ENCODE measurements at places on chromosomes 5 and 9. TPM values are rescaled to one million over a fixed set of nuclear protein-coding genes. Genes with fewer than 3 reads are reported as not detected.

DNA sequence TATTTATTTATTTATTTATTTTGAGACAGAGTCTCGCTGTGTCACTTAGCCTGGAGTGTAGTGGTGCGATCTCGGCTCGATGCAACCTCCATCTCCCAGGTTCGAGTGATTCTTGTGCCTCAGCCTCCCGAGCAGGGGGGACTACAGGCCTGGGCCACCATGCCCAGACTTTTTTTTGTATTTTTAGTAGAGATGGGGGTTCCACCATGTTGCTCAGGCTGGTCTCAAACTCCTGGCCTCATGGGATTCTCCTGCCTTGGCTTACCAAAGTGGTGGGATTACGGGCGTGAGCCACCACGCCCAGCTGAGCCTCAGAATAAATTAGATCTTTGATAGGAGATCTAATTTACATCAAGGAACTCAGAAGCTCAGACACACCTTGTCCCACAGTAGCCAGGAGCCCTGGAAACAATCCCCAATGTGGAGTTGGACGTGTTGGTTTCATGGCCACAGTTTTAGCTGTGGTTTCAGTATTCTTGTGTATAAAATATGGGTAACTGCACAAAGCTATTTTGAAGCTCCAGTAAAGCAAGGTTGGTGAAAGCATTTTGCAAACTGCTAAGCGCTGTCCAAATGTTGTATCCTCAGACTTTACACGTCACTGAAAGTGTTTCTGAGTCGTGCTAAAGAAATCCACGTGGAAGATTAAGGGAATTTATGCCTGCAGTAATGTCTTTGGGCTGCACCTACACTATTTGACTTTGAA lies 3.0 kb upstream of the HNRNPAB start:
- no peaks in the 10 kb centered on the region for H3K27me3 ChIP-seq
- DNase-seq = no peak
- peaks cover 10% of the 10 kb centered on the region for H3K4me1 ChIP-seq

Gene FAM169A
- 6.1 TPM for total RNA-seq

DNA sequence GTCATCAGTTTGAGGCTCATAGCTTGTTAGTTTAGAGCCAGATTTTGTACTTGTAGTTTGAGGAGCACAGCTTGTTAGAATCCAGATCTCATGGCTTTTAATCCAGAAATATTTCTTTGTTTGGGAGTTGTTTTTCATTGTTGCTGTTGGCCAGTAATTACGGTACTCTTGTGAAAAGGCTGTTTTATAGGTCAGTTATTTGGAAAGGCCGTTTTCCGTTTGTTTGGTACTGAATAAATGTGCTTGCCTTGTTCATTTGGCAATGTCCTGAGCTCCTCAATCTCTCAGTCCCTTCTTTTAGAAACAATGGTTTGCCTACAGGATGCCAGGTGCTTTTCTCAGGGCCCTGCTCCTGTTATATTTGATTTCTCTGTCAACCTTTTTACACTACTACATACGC lies 4.5 kb upstream of the MOB3B start:
- H3K36me3 ChIP-seq = peaks cover 7% of the 10 kb centered on the region
- H3K4me3 ChIP-seq = no peak overlapping the region
- H3K27ac ChIP-seq = no peak overlapping the region
- no peaks in the 10 kb centered on the region for H3K27me3 ChIP-seq
- DNase-seq = no peak

DNA sequence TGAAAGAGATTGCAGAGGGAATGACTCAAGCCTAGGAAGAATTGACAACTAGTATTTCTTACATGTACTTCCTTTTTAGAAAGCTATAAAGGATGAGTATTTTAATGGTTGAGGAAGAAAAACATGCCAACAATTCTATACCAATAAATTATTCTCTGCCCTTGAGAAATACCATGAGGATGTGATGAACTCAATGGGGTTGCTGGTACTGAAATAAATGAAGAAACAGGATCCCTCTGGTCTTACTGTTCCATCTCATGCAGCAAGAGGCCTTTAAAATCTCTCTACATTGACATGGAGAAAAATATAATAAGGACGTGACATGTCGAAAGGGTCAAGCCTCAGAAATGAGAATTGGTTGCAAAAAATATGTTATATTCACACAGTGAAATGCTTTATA lies 477.3 kb downstream of the GABRG2 start:
- H3K27me3 ChIP-seq = no peaks in the 10 kb centered on the region
- H3K27ac ChIP-seq = no peak overlapping the region
- no peaks in the 10 kb centered on the region for H3K4me1 ChIP-seq
- H3K36me3 ChIP-seq = no peaks in the 10 kb centered on the region
- no peak for DNase-seq

Gene UBE2B
- total RNA-seq = 115 TPM

GRCh38 chr5:52043543-52043942 lies 660.3 kb downstream of the ISL1 start:
- no peak for DNase-seq
- no peaks in the 10 kb centered on the region for H3K36me3 ChIP-seq
- H3K27ac ChIP-seq = no peak overlapping the region
- no peak overlapping the region for H3K4me3 ChIP-seq

- H3K27me3 ChIP-seq = peaks cover 19% of the 10 kb centered on the region
- no peak overlapping the region for H3K4me3 ChIP-seq
- H3K4me1 ChIP-seq = no peaks in the 10 kb centered on the region
- H3K27ac ChIP-seq = no peak overlapping the region
Measured at GRCh38 chr9:101342595-101342994, 42.2 kb downstream of the BAAT start.

Gene NME5
- total RNA-seq = not detected

Gene CDC23
- total RNA-seq = 38.1 TPM

GRCh38 chr5:21152611-21153010 lies 1164.6 kb upstream of the CDH18 start:
- H3K4me3 ChIP-seq = no peak overlapping the region
- H3K27ac ChIP-seq = no peak overlapping the region
- no peaks in the 10 kb centered on the region for H3K4me1 ChIP-seq
- DNase-seq = no peak

- H3K4me3 ChIP-seq = peak overlapping the region; percentile 91
- H3K4me1 ChIP-seq = peaks cover 32% of the 10 kb centered on the region
- no peak for DNase-seq
- H3K27me3 ChIP-seq = peaks cover under 1% of the 10 kb centered on the region
- peak overlapping the region; percentile 99 for H3K27ac ChIP-seq
Measured at GRCh38 chr5:168580227-168580508, 1.0 kb upstream of the PANK3 start.

DNA sequence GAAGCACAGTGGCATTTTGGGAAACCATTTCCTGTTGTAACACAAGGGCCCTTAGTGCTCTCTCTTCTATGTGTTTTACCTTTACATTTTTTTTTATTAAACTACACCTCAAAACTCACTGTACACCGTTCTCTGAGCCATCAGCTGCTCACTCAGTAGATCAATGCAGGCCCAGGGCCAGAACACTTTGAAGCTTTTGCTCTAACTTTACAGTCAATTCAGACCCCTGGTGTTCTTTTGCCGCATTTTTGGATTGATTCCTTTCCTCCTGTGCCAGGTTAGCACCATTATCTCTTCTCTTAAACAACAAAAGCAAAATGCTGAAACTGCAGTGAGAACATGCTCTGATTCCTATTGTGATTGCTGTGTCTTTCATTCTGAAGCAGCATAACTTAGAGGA lies 269.8 kb upstream of the RGMB start:
- no peak for DNase-seq
- no peak overlapping the region for H3K27ac ChIP-seq
- H3K4me3 ChIP-seq = no peak overlapping the region
- H3K36me3 ChIP-seq = no peaks in the 10 kb centered on the region
- no peaks in the 10 kb centered on the region for H3K4me1 ChIP-seq
- H3K27me3 ChIP-seq = peaks cover 2% of the 10 kb centered on the region

Gene ZFR
- total RNA-seq = 60.6 TPM

GRCh38 chr9:69847491-69847890 lies 26.9 kb downstream of the CFAP95 start:
- DNase-seq = no peak
- no peaks in the 10 kb centered on the region for H3K4me1 ChIP-seq
- H3K36me3 ChIP-seq = no peaks in the 10 kb centered on the region
- H3K4me3 ChIP-seq = no peak overlapping the region
- H3K27ac ChIP-seq = no peak overlapping the region
- H3K27me3 ChIP-seq = peaks cover 19% of the 10 kb centered on the region

Gene LVRN
- 0.11 TPM for total RNA-seq

DNA sequence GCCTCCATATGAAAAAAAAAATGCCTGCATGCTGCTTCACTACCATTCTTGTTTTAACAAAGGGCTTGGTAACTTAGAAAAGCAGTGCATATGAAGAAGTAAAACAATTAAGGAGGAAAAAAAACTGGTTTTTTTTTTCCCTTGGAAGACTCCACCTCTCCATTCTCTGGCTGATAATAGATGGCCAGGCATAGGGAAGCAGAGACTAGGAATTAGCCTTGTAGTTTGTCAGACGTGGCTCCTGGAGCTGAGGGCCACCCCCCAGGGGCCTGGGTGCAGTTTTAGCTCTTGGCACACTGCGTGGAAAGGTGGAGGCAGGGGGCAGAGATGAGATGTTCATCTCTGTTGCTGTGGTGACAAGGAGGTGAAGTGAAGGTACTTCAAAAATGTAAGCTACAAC lies 42.7 kb downstream of the WDR36 start:
- DNase-seq = no peak
- no peak overlapping the region for H3K4me3 ChIP-seq
- peaks cover 3% of the 10 kb centered on the region for H3K27me3 ChIP-seq

DNA sequence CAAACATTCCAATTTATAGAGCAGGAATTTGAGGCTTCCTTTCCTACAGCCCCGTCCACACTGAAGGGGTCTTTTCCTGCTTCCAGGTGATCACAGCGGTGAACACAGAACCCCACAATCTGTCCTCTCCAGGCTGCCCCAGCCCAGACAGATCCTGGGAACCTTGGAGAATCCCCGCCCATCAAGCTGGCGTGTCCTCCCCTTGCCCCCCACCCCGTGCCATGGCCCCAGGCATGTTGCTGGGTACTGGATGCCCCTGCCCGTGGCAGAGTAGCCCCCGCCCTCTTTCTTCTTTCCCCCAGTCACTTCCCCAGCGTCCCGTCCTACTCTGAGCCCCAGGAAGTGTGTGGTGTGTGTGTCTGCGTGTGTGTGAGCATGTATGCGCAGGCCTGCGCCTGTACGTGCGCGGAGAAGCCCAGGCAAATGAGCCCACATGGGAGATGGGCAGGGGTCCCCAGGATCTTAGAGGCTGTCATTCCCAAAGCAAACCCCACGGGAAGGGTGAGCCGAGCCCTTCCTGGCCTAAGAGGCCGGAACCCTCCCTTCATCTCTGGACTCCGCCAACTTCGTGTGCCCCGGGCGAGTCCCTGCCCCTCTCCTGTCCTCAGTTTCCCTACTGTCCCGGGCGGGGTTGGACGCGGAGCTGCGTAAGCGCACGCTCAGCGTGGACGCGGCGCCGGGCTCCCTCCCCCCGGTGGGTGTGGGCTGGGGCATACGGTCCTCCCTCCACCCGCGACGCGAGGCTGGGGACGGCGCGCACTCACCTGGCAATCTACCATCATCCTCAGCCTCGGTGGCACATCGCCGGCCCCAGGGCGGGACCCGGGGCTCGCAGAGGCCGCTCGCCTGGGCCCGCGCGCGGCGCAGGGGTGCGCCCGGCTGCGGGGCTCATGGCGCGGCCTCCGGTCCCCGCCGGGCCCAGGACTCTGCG lies 15.2 kb downstream of the GBGT1 start:
- H3K27ac ChIP-seq = peak overlapping the region; percentile 83
- H3K27me3 ChIP-seq = no peaks in the 10 kb centered on the region
- DNase-seq = peak; percentile 79
- H3K36me3 ChIP-seq = peaks cover 19% of the 10 kb centered on the region
- H3K4me3 ChIP-seq = peak overlapping the region; percentile 85

- peaks cover 4% of the 10 kb centered on the region for H3K27me3 ChIP-seq
- no peaks in the 10 kb centered on the region for H3K4me1 ChIP-seq
- H3K4me3 ChIP-seq = no peak overlapping the region
- H3K27ac ChIP-seq = no peak overlapping the region
- H3K36me3 ChIP-seq = no peaks in the 10 kb centered on the region
- no peak for DNase-seq
Measured at GRCh38 chr5:159441441-159441840, 111.2 kb upstream of the IL12B start.

GRCh38 chr9:32854271-32854670 lies 70.9 kb downstream of the TMEM215 start:
- no peak overlapping the region for H3K4me3 ChIP-seq
- H3K4me1 ChIP-seq = no peaks in the 10 kb centered on the region
- no peak overlapping the region for H3K27ac ChIP-seq
- no peaks in the 10 kb centered on the region for H3K36me3 ChIP-seq

GRCh38 chr9:107735821-107736220 lies 246.3 kb upstream of the KLF4 start:
- no peaks in the 10 kb centered on the region for H3K4me1 ChIP-seq
- no peaks in the 10 kb centered on the region for H3K36me3 ChIP-seq
- H3K4me3 ChIP-seq = no peak overlapping the region
- no peak for DNase-seq

GRCh38 chr5:113487416-113487780 lies 855 bp downstream of the MCC start:
- peaks cover 20% of the 10 kb centered on the region for H3K4me1 ChIP-seq
- peaks cover 67% of the 10 kb centered on the region for H3K27me3 ChIP-seq
- peak; percentile 20 for DNase-seq
- H3K36me3 ChIP-seq = peaks cover 5% of the 10 kb centered on the region
- peak overlapping the region; percentile 69 for H3K4me3 ChIP-seq
- peak overlapping the region; percentile 4 for H3K27ac ChIP-seq

Gene PRRX2
- 0.49 TPM for total RNA-seq

DNA sequence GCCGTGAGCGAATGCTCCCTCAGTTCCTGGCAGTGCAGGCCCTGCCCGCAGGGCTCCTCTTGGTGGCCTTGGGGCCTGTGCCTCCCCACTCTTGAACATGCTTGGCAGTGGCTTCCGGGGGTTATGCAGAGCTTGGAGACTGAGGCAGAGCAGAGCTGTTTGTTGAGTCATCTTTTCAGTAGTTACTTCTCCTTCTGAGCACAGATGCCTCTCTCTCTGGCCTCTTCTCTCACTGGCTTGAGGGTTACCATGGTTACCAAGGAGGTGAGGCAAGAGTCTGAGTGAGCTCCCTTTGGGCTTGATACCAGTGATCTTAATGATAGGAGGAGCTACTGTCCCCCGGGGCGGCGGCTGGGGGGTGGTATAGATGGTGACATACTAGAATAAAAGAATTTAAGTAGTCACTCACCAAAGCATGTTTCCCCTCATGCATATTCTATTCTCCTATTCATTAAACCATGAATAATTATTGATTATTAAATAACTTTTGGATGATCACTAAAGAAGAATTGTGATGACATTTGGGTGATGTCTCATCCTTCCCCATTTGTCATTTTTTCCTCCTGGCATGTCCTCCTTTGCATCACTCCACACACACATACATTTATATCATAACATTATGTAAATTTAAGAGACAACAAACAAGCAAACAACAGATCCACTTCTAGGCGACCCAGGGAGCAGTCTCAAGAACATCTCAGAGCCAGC lies 111.1 kb downstream of the ARHGAP26 start:
- H3K36me3 ChIP-seq = peaks cover 2% of the 10 kb centered on the region
- H3K27ac ChIP-seq = no peak overlapping the region
- no peak overlapping the region for H3K4me3 ChIP-seq
- no peaks in the 10 kb centered on the region for H3K27me3 ChIP-seq

Gene BAAT
- total RNA-seq = not detected

Gene CTSV
- total RNA-seq = 0.74 TPM

Data from activated CD4-positive, alpha-beta T cell treated with anti-CD3 and anti-CD28 coated beads for 36 hours (primary cell).